Endodermal cell (in vitro differentiated cells): ENCODE measurements at places on chromosomes 13 and 19. TPM values are rescaled to one million over a fixed set of nuclear protein-coding genes. Genes with fewer than 3 reads are reported as not detected.

GRCh38 chr13:28659621-28659970 lies 666 bp downstream of the POMP start:
- H3K27ac ChIP-seq: peak overlapping the region; percentile 28
- H3K4me3 ChIP-seq: peak overlapping the region; percentile 93
- peaks cover 5% of the 10 kb centered on the region for H3K4me1 ChIP-seq
- H3K27me3 ChIP-seq: no peaks in the 10 kb centered on the region

- no peak for DNase-seq
- H3K4me3 ChIP-seq: no peak overlapping the region
- no peak overlapping the region for H3K27ac ChIP-seq
- no peaks in the 10 kb centered on the region for H3K4me1 ChIP-seq
Measured at GRCh38 chr13:93726173-93726957, 499.8 kb downstream of the GPC6 start.

GRCh38 chr13:91142572-91142971 lies 204.9 kb upstream of the MIR17HG start:
- DNase-seq: no peak
- no peak overlapping the region for H3K27ac ChIP-seq
- no peak overlapping the region for H3K4me3 ChIP-seq
- H3K4me1 ChIP-seq: peaks cover 4% of the 10 kb centered on the region
- H3K36me3 ChIP-seq: no peaks in the 10 kb centered on the region

MUC16 gene
- 0.11 and 0.13 TPM in 2 replicates for total RNA-seq

- peaks cover 22% of the 10 kb centered on the region for H3K36me3 ChIP-seq
- DNase-seq: no peak
- H3K4me3 ChIP-seq: no peak overlapping the region
- no peak overlapping the region for H3K27ac ChIP-seq
Measured at GRCh38 chr19:7602935-7603497, 7.4 kb downstream of the CAMSAP3 start.

ZNF534 gene
- 0.43 and 0.62 TPM in 2 replicates for total RNA-seq

DNA sequence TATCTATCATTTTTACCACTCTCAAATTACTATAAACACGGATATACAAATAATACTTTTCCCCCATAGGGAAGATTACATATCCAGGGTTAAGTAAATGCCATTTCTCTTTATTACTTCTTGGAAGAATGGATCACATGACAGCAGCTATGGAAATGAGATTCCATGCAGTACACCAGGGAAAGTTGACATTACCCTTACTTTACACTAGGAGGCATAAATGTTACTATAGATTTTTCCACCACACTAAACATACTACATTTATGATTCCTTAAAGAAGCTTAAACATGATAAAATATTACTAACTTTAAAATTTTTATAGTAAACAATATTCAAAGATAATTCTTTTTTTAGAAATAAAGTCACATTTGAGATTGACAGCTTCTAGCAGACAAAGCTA lies 611.4 kb downstream of the PCDH9 start:
- H3K27ac ChIP-seq: no peak overlapping the region
- no peak overlapping the region for H3K4me3 ChIP-seq
- no peaks in the 10 kb centered on the region for H3K27me3 ChIP-seq
- no peak for DNase-seq
- no peaks in the 10 kb centered on the region for H3K4me1 ChIP-seq

GRCh38 chr13:113802090-113802531 lies 43.1 kb downstream of the TMEM255B start:
- no peaks in the 10 kb centered on the region for H3K4me1 ChIP-seq
- H3K4me3 ChIP-seq: no peak overlapping the region
- no peaks in the 10 kb centered on the region for H3K27me3 ChIP-seq
- H3K27ac ChIP-seq: peak overlapping the region; percentile 53
- DNase-seq: peak; percentile 88

NXNL1 gene
- total RNA-seq: not detected in 3 replicates

- no peak overlapping the region for H3K4me3 ChIP-seq
- H3K36me3 ChIP-seq: no peaks in the 10 kb centered on the region
- H3K4me1 ChIP-seq: peaks cover 8% of the 10 kb centered on the region
- no peak for DNase-seq
- no peaks in the 10 kb centered on the region for H3K27me3 ChIP-seq
Measured at GRCh38 chr13:40613192-40613818, 53.1 kb downstream of the FOXO1 start.

OR7A5 gene
- total RNA-seq: not detected in 2 replicates

DNA sequence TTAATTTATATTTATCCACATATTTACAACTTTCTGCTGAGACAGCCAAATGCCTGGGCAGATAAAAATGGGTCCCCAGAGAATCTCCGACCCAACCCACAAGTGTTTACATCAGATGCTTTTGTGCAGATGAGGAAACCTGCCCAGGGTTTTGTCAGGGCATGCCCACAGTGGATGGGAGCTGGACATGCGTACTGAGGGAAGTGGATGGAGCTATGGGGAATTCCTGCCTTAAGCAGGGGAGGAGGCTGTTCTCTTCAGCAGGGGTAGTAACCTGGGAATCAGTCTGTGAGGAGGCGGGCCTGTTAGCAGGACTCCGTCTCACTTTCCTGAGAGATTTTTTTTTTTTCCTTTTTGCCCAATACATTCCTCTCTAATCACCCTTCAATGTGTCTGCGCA lies 122.9 kb downstream of the RFC3 start:
- no peak overlapping the region for H3K4me3 ChIP-seq
- peak; percentile 52 for DNase-seq
- H3K36me3 ChIP-seq: no peaks in the 10 kb centered on the region
- H3K27me3 ChIP-seq: no peaks in the 10 kb centered on the region

SIGLEC10 gene
- not detected in 3 replicates for total RNA-seq

FAAP24 gene
- 4.4 to 8.8 TPM (median 5.4 TPM) in 3 replicates for total RNA-seq

ACER1 gene
- total RNA-seq: not detected in 2 replicates

- no peaks in the 10 kb centered on the region for H3K4me1 ChIP-seq
- no peak overlapping the region for H3K4me3 ChIP-seq
- peak overlapping the region; percentile 61 for H3K27ac ChIP-seq
- peaks cover 11% of the 10 kb centered on the region for H3K27me3 ChIP-seq
- DNase-seq: peak; percentile 26
Measured at GRCh38 chr13:112133499-112134390, 66.8 kb downstream of the SOX1 start.

B3GNT3 gene
- total RNA-seq: 0.38 to 1.2 TPM (median 1.2 TPM) in 3 replicates

- H3K27ac ChIP-seq: no peak overlapping the region
- DNase-seq: no peak
- H3K36me3 ChIP-seq: no peaks in the 10 kb centered on the region
- H3K4me1 ChIP-seq: no peaks in the 10 kb centered on the region
- H3K4me3 ChIP-seq: no peak overlapping the region
Measured at GRCh38 chr19:18897094-18898029, 1.4 kb upstream of the CERS1 start.

DNA sequence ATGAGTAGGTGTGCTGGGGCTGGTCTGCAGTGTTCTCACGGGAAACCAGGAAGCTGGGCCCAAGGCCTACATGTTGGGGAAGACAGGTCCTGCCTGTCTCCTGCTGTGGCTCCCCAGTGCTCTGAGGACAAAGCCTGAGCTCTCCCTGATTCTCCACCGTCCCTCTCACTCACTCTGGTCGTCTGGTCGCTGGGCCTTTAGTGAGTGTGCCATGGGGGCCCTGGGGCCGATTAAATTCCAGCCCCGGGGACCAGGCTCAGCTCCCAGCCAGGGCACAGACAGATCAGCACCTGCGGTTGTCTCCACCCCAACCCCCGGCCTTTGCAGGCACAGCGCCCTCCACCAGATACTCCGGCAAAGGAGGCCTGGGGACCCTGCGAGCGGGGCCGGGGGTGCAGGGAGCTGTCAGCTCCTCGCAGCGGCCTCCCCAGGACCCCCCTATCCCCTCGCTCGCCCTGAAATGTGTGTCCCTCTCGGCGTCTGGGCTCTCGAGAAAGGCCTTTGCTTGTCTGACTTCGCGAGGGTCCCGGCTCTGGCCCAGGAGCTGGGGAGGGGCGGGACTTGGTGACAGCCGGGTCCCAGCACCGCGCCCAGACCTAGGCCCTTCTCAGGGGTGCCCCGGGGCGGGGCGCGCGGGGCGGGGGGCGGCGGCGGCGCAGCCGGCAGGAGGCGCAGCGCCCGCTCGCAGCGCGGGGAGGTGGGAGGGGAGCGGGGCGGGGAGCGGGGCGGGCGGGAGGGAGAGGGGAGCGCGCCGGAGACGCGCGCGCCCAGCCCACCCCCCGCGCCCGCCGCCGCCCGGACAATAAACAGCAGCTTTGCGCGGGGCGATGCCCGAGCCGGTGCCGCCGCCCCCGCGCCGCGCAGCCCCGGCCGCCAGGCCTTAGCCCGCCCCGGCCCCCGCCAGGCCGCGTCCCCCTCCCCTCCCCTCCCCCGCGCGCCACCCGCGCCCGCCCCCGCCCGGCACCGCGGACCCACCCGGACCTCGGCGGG lies at the start of gene PALM:
TSS of gene PALM (plus strand) at position 782 of the 990 bp plus-strand sequence. CDS start 212 bp downstream, outside the sequence.
- no peaks in the 10 kb centered on the region for H3K4me1 ChIP-seq
- H3K27me3 ChIP-seq: no peaks in the 10 kb centered on the region
- H3K36me3 ChIP-seq: no peaks in the 10 kb centered on the region

GRCh38 chr13:59144700-59145099 lies 1019.0 kb downstream of the DIAPH3 start:
- H3K36me3 ChIP-seq: no peaks in the 10 kb centered on the region
- peaks cover 5% of the 10 kb centered on the region for H3K4me1 ChIP-seq
- H3K27me3 ChIP-seq: no peaks in the 10 kb centered on the region

DNA sequence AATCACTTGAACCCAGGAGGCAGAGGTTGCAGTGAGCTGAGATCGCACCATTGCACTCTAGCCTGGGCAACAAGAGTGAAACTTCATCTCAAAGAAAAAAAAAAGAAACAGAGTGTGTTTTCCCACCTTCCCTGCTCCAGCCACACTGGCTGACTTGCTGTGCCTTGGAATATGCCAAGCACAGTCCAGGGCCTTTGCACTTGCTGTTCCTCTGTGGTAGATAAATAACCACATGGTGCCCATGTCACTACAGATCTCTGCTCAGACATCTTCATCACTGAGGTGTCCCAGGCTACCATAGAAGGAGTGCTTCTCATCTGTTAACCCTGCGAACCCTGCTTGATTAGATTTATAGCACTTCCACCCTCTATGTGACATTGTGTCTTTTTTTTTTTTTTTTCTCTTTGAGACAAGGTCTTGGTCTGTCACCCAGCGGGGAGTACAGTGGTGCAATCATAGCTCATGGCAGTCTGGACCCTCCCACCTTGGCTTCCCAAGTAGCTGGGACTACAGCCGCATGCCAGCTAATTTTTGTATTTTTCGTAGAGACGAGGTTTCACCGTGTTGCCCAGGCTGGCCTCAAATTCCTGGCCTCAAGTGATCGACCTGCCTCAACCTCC lies 10.4 kb downstream of the SMARCA4 start:
- H3K36me3 ChIP-seq: peaks cover 10% of the 10 kb centered on the region
- no peak overlapping the region for H3K4me3 ChIP-seq
- no peak overlapping the region for H3K27ac ChIP-seq
- H3K27me3 ChIP-seq: no peaks in the 10 kb centered on the region
- H3K4me1 ChIP-seq: no peaks in the 10 kb centered on the region

DNA sequence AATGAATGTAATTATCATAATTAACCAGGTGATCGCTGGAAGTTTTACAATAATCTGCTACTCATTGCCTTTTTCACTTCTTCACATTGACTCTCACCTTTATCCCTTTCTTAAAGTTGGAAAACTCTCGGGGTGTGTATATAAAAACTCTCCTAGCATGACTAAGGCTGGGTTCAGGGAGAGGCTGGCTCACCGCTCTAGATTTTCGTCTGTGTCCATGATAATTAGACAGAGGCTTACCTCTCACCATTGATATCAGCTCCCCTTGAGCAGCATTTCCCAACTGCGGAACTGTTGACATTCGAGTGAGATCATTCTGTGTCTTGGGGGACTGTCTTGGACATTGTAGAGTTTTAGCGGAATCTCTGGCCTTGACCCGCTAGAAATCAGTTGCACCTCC lies 39.4 kb downstream of the NFIX start:
- no peaks in the 10 kb centered on the region for H3K4me1 ChIP-seq
- no peak overlapping the region for H3K4me3 ChIP-seq
- no peak for DNase-seq
- no peak overlapping the region for H3K27ac ChIP-seq
- H3K27me3 ChIP-seq: peaks cover 89% of the 10 kb centered on the region

MIA gene
- not detected in 3 replicates for total RNA-seq

DNA sequence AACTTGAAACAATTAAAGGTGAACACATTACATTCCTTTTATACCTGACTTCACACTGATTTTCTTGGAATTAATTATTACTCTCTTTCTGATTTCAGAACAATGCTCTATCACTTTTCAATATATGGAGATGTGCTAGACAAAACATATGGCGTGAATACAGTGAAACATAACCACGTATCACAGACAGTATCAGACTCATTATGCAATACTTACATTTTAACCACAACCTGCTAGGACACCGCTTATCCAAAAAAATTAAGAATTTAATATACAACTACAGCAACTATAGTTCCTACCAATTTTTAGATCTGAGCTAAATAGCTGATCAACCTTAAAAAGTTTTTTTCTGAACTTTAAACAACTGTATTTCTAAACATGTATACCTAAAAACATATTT lies 9.9 kb downstream of the HSPH1 start:
- no peaks in the 10 kb centered on the region for H3K4me1 ChIP-seq
- no peaks in the 10 kb centered on the region for H3K27me3 ChIP-seq
- H3K4me3 ChIP-seq: no peak overlapping the region

ALKBH6 gene
- total RNA-seq: 36.3 and 39.3 TPM in 2 replicates

DNA sequence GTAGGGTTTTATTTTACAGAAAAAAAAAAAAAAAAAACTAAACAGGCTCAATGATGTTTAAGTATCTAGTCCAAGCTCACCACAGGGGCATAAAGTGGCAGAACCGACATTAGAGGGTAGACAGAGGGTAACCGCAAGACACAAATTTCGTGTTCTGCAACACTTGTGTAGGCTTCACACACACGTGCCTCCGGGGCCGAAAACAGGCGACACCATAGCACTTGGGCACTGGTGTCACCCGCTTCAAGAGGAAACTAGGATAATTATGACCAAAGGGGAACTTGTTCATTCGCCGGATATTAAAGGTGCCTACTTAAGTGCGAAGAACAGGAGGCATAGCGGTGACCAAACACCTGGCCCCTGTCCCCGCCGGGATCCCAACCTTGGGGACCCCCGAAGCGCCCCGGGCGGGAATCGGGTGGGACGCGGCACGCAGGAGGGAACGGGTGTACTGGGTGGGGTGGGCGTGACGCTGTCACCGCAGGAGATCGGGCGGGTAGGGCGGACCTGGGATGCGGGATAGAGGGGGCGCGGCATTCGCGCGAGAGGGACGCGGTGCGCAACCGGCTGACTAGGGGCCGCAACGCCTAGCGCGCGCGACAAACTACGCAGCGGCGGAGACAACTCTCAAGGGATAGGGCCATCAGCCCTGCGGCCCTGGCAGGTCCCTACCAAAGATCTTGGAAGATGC lies 558 bp downstream of the MZT1 start:
- no peak for DNase-seq
- no peaks in the 10 kb centered on the region for H3K27me3 ChIP-seq
- peak overlapping the region; percentile 34 for H3K27ac ChIP-seq
- H3K4me1 ChIP-seq: no peaks in the 10 kb centered on the region

CACNA1A gene
- total RNA-seq: 6.0 and 8.0 TPM in 2 replicates

RFPL4A gene
- total RNA-seq: not detected in 2 replicates

DNA sequence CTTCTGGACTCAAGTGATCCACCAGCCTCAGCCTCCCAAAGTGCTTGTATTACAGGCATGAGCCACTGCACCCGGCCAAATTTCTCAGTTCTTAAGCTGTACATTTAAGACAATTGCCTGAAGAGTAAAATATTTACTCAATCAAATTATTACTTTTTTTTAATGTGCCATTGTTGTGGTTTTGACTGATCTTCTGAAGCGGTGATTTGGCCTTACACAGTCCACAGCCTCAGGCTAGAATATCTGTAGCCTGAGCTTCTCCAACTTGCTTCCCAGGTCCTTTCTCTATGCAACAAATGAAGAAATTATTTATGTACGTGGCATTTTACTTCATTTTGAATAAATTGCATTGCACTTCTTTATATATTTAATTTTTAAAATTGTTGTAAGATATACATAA lies 281.3 kb downstream of the KLF5 start:
- H3K36me3 ChIP-seq: no peaks in the 10 kb centered on the region
- no peak overlapping the region for H3K27ac ChIP-seq
- no peaks in the 10 kb centered on the region for H3K4me1 ChIP-seq
- H3K27me3 ChIP-seq: no peaks in the 10 kb centered on the region
- DNase-seq: no peak
